SK-MEL-5 (cell line): ENCODE measurements at places on chromosomes 3 and 15.

- no peak for DNase-seq
Observed at GRCh38 chr3:186973702-186974101, 43.4 kb downstream of the ST6GAL1 start.

- no peak for DNase-seq
Observed at GRCh38 chr3:58559586-58559985, 17.6 kb downstream of the FAM107A start.

DNA sequence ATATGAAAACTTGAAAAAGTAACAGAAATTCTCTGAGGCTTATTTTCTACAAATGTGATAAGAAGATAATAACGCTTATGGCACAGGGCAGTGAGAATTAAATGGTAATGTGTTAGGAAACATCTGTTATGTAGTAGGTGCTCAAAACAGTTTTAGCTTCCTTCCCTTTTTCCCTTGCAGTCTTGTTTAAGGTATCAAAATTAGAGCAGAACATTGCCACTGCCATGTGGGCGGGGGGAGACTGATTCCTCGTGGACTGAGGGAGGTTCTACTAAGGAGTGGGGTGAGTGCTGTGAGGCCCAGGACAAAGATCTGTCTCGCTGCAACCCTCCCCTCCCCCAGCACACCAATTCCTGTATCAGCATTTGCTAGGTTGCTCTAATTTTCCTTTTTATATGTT, 702.4 kb downstream of the TUSC7 start:
- DNase-seq, result no peak

- no peak for DNase-seq
Observed at GRCh38 chr3:194547042-194547441, 60.2 kb upstream of the ATP13A3 start.

DNA sequence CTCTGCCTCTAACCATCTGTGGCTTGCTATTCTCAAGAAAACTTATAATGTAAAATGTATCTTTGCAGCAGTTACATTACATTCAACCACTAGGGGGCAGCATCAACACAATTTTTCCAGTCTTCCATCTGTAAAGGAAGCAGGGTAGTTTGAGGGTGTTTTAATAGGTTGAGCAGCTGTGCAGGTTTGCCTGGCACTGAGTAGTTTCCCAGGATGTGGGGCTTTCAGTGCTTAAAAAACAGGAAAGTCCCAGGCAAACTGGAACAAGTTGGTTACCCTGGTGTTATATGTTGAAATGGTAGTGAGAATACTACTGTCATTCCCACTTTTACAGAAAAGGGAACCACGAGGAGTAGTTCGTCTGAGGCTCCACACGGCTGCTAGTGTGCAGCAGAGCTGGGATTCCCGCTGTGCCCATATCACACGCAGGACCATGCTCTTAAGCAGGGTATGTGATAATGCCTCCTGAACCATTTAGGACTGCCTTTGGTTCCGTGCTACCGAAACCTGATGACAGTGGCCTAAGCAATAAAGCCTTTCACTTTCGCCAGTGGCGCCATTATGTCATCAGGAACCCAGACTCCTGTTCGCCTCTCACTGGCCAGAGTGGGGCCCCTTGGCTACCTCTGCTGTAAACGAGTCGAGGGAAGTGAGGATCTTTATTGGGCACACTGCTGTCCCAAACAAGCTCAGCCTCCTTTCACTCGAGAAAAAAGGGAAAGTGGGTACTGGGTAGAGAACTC, 64.7 kb upstream of the ZBTB38 start:
- peak; percentile 86 for DNase-seq

GRCh38 chr15:74798388-74799254, 14.0 kb upstream of the LMAN1L start:
- DNase-seq, result no peak

- DNase-seq, result no peak
Observed at GRCh38 chr15:49415638-49416037, 7.4 kb upstream of the FGF7 start.

DNA sequence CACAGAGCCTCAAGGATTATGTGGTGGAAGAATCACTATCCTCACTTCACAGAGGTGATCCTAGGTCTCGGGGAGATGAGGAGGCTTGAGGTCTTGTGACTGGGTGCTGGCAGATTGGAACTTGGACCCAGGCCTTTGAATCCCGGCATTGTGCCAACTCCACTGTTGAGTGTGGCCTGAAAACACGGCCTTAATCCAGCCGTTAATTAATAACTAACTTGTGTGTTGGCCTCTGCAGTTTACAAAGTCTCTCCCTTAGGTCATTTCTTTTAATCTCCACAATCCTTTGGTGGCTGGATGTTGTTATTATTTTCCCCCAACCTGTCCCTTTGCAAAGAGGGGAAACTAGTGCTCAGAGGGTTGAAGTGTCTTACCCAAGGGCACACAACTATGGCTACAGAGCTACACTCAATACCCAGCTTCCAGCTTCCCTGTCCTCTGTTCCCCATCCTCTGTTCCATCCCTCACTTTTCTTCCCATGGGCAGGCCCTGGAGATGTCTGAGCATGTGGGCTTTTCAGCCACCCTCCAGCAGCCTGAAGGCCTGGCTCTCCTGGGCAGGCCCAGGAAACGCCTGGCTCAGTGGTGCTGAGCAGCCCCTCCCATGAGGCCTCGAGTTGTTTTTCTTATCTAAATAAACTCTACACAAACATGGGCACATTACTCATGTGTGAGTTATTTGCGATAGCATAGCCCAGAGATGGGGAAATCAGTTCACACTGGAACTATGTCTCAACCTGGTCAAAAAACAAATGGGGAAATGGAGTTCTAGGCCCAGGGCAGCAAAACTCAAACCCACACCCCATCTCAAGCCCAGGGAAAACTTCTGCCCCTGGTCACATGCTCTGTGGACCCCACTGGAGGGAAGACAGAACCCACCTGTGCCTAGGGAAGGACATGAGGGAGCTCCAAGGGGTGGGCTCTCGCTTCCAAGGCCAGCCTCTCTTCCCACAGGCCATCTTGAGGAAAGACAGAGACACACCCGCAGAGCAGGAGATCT, 16.8 kb upstream of the SMAD3 start:
- no peak for DNase-seq

DNA sequence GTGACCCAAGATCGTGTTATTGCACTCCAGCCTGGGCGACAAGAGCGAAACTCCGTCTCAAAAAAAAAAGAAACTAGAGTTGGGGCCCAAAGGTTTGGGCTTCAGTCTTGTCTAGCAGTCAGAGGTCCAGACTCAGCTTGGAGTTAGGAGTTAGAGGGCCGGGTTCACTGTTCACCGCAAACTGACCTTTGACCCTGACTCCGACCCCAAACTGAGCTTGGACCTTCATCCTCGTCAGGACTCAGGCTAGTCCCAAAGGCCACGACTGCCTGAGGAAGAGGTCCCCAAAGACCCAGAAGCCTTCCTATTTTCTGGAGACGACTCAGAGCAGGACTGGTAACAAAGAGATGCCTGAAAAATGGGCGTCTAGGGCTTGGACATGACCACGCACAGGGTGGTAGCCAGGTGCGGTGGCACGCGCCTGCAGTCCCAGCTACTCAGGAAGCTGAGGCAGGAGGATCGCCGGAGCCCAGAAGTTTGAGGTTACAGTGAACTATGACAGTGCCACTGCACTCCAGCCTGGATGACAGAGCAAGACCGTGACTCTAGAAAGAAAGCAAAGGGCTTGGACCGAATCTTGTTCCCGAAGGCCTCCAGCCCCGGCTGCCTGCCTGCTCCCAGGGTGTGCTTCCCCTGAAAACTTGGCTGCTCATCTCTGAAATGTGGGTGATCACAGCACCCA, 22.8 kb upstream of the RPL29 start:
- no peak for DNase-seq

DNA sequence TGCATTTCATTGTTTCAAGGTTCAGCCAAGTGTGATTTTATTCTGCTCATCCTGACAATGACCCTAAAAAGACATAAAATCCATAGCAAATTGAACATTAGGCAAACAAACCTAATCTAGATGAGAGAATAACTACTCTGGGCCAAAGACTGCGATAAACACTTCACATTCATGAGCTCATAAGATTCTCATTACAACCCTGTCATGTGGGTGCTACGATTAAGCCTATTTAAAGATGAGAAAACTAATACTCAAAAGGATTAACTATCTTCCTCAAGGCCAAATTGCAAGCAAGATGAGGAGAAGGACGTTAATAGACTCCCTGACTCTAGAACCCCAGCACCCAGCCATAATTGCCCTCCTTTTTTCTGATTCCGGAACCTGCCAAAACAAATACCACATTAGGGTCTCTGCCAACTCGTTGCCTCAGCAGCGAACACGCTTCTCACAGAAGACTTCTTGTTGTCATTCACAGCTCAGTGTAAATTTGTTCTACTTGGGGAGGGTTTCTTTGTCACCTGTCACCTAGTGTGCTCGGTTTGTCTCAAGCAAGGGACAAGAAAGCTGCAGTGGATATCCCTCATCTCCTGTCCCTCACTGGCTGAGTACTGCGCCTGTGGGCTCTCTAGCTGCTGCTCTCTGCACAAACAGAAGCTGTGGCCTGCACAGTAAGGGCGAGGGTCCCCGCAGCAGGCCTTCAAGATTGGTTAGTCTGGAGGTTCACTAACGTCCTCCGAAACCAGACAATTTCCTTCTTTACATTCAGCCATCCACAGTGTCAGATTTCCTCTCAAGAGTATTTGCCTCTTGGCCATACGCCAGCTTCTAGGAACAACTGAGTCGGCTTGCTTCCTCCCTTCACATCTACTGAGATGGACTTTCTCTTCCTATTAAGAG, 200.0 kb upstream of the UBE2E2 start:
- DNase-seq, result no peak

- DNase-seq, result no peak
Observed at GRCh38 chr3:18080198-18080689, 337.8 kb upstream of the TBC1D5 start.

- DNase-seq, result no peak
Observed at GRCh38 chr3:69250014-69250413, 127.6 kb upstream of the LMOD3 start.

- DNase-seq, result no peak
Observed at GRCh38 chr15:78853500-78853899, 19.2 kb upstream of the MORF4L1 start.

- DNase-seq, result no peak
Observed at GRCh38 chr3:169695031-169695430, 31.5 kb upstream of the MECOM start.

GRCh38 chr3:149371001-149371722, 6.3 kb downstream of the TM4SF1 start:
- DNase-seq, result peak; percentile 95

- no peak for DNase-seq
Observed at GRCh38 chr3:54901906-54902685, 25.8 kb downstream of the LRTM1 start.

- no peak for DNase-seq
Observed at GRCh38 chr15:39641191-39641889, 60.5 kb downstream of the THBS1 start.

- no peak for DNase-seq
Observed at GRCh38 chr3:120304616-120305015, 19.6 kb upstream of the GPR156 start.

DNA sequence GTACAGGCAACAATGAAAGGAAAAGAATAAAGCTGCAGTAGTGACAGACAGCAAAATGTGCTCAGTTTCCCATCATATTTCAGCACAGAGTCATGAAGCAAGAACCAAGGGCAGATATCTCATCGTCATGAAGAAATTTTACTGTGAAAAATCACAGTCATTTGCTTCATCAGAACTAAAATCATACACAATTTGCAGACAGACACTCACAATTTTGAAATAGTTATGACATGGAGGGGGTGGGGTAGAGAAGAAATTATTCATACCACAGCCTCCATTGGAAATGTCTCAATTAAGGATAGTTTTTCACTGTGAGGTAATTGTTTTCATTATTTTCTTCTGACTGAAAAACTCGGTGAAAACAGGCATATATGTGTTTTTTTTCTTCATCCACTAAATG, 78.8 kb upstream of the CNTN3 start:
- DNase-seq, result no peak

DNA sequence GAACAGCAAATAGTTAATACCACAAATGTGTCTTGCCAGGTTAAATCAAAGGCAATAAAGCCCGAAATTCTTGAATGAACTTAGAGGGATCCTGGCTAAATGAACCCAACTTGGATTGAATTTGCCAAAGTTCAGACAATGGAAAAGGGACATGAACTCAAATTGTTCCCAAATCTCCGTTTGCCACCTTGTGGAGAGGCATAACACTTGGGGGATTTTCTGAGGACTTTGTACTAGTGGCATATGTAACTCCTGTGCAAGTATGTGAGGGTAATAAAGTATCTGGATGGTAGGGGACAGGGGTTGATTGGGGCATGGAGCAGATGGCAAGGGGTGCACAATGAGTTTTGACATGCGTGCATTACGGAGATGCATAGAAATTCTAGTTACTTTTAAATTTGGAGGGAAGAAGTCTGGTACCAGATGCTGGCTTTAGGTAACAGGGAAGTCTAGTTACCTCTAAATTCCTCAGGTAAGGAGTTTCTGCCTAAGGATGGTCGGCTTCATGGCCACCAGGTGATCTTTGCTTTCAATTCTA, 1.2 kb upstream of the TCAIM start:
- DNase-seq, result no peak

GRCh38 chr3:131804565-131805133, 230.2 kb downstream of the CPNE4 start:
- no peak for DNase-seq

GRCh38 chr3:194031349-194031748, 104.6 kb upstream of the HES1 start:
- no peak for DNase-seq

- DNase-seq, result no peak
Observed at GRCh38 chr15:69456208-69457166, 3.9 kb downstream of the RPLP1 start.

- peak; percentile 4 for DNase-seq
Observed at GRCh38 chr15:61227950-61228936, 859 bp downstream of the RORA start.

- DNase-seq, result peak; percentile 29
Observed at GRCh38 chr15:77187751-77188464, 117.0 kb upstream of the TSPAN3 start.

GRCh38 chr3:171446801-171447578, 13.2 kb downstream of the TNIK start:
- peak; percentile 37 for DNase-seq
